NCI-H460 (cell line): ENCODE measurements at places on chromosomes 2 and 18. TPM values are rescaled to one million over a fixed set of nuclear protein-coding genes. Genes with fewer than 3 reads are reported as not detected.

The GGCX gene
- total RNA-seq, result 35.0 and 35.3 TPM in 2 replicates

The NEU2 gene
- total RNA-seq, result not detected in 2 replicates

The SH2D6 gene
- 0.45 and 0.87 TPM in 2 replicates for total RNA-seq

GRCh38 chr18:76495006-76495370 lies at the start of gene ZNF516:
ZNF516 (minus strand) TSS chr18:76495242; CDS start chr18:76443054, 52,188 bp downstream.
- no peak for DNase-seq

GRCh38 chr2:223222397-223222796 lies 170.4 kb downstream of the KCNE4 start:
- peak; percentile 74 for DNase-seq

- DNase-seq, result no peak
Measured at GRCh38 chr2:119316066-119316465, 50.6 kb downstream of the C2orf76 start.

GRCh38 chr2:196260546-196260945 lies 89.2 kb upstream of the STK17B start:
- DNase-seq, result no peak

DNA sequence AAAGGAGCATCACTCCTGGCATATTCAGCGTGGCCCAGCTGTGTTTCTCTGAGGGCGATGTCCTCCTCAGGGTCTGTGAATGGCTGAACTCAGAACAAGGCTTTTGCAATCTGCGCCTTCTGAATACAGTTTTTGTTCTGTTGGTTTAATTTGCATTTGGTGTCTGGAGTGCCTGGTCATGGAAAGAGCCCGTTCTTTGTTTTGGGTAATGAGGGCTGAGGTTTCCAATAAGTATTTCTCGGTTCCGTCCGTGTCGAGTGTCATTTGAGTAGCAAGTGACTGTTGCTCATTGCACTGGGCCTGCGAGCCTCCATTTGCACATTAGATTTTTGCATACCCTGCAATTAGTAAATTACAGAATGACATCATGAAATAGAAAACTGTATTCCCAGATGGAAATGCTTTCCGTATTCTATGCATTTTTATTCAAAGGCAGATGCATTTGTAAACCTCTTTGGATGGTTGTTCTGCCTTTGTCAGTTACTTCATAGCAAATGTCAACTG lies 57.3 kb downstream of the NEDD4L start:
- DNase-seq, result no peak
